T-helper 2 cell (primary cell): ENCODE measurements at places on chromosomes 3 and 15.

GRCh38 chr3:88031642-88032077, 27.1 kb downstream of the CGGBP1 start:
- DNase-seq, result no peak

- no peak for DNase-seq
Measured at GRCh38 chr3:71565316-71565715, 18.2 kb downstream of the FOXP1 start.

GRCh38 chr3:82461049-82461889, 699.8 kb upstream of the GBE1 start:
- DNase-seq, result no peak

DNA sequence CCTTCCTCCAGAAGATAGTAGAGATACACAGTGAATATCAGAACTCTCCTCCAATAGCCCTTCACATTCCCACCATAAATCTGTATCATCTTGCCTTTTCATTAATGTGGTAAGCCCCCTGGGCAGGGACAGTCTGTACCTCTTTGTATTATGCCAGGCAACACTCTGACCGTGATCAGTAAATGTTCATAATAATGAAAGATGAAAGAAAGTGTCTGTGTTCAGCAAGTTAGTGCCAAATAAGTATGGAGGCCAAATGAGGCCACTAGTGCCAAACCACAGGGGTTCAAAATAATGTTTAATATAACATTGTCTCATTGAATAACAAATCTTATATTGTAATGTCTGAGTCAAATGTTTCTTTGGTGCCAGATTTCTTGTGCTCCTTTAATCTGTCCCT, 104.3 kb downstream of the CMSS1 start:
- no peak for DNase-seq

GRCh38 chr3:190696777-190697501, 165.6 kb downstream of the GMNC start:
- no peak for DNase-seq
